ENCODE measurements at places on chromosomes 7 and 10.

DNA sequence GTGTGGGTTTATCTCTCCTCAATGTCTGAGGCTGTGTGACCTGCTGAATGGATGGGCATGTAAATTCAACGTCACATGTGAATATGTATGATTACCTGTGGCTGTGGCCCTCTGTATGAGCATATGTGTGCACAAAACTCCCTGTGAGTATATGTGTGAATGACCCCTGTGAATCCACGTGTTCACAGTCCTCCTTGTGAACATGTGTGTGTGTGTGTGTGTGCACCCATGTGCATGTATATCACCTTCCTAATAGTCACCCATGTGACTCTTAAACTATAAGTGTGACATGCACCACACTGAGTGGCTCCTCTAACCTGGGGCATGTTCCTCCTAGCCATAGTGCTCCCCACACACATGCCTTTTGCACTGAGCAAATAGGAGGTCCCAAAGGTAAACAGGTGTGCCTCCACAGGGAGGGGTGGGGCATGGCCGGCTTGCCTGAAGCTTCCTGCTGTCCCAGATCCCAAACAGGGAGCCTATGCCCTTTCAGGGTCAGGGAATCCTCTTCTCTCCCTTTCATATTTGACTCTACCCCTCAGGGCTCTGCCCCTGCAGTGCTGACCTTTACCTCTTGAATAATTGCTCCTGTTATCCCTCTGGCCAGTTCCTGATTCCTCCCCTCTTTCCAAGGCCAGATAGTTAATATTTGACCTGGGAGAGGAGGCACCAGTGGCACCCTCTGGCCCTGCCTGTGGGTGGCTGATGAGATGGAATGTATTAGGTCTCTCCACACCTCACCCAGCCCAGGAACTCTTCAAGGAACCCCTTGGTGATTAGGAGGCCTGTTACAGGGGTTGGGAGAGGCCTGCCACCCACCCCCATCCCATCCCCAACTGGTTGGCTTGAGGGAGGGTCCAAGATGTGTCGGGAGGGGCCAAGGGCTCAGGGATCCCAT is 1.9 kb downstream of the SEMA4G start:
- DNase-seq: no peak

DNA sequence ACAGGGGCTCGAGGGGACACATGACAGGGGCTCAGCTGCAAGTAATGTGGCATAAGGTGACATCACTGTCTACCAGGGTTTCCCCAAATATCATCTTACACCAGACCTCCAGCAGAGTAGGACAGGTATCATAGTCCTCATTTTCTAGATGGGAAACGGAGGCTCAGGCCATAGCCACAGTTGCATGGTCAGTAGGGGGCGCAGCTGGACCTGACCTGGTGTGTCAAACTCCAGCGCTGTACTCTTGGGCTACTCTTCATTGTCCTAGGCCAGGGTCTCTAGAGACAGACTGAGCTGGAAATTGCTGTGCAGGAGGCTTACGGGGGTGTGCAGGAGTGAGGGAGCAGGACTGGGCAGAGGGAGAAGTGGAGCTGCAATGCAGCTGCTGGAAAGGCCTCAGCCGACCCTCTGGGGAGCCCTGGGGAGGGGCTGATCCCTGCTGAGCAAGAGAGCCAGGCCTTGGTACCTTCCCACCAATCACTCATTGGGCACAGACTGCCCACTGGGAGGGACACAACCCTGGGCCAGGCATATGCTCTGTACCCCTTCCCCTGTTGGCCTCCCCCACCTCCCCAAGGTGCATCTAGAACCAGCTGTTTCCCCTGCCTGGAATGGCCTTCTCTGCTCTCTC is 89.9 kb downstream of the CDH23 start:
- peak; percentile 14 for DNase-seq

- no peak for DNase-seq
Observed at GRCh38 chr7:116554436-116554835, 29.6 kb downstream of the CAV1 start.

DNA sequence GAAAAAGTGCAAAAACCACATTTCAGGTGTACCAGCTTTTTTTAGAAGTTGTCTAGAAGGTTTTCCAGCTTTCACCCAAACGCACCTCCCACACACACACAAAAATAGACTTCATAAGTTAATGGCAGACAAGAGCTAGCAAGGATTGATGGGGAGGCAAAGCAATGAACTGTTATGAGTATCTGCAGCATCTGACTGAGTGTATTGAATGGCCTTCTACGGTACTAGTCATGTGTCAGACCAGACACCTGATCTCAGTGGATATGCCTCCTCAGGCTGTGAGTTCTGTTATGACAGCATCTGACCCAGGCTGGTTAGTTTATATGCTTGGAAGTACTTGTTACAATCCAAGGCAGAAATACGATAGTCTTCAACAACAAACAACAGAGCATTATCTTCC is 406.1 kb upstream of the AUTS2 start:
- DNase-seq: no peak

DNA sequence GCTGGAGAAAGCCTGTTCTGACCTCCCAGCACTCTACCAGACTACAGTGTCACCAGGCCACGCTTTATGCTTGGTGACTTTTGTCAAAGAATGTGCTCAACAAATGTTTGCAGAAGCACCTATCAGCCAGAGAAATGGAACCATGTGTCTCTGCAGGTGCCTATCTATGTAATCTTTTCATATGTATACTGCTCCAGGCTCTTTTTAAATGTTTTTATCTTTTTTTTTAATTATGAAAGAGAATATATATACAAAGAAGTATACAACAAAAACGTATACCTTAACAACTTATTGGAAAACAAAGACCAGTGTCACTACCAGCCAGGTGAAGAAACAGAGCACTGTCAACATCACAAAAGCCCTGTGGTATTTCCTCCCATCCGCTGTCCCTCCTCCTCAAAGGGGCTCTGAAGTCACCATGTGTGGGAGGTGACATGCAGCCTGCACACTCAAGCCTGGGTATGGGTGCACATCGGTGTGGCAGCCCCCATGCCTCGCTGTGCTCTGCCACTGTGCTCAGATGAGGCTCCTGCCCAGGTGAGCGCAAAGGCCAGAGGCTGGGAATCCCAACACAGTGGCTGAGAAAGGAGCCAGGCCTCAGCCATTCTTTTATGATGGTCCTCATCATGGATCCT is 120.6 kb downstream of the CLEC2L start:
- DNase-seq: no peak

DNA sequence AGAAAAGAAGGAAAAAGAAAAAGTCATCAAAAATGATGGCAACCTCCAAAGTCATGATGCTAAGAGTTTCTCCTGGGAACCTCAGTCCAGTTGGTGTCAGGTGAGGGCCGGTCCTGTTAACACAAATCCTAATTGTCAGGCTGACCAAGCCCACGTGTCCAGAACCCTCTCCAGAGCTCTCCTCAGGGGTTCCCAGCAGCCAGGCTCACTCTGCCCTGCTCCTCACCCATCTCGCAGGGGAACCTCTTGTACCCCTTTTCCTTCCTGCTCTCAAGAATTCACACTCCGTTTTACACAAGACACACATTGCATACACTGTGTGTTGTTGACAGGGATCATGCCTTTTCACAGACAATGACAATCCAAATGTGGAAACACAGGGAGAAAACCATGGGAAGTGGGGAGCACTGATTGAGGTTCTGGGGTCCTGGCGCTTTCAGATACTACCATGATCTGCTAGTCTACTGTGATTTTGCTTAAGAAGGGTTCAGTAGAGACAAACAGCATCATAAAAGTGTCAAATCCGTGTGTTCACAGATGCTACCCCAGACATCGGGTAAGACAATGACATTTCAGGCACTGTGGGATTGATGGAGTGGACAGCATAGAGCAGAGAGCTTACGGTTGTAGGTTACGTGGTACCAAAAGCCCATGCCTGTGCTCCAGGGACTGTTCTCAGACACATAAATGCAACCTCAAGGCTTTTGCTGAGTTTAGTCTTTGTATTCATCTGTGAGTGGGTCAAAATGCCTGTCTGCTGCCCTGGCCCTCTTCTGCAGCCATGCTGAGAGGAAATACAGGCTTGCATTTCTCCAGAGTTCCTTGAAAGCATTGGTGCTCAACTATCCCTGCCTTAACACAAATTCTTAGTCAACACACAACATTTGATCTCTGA is 16.0 kb downstream of the IL2RA start:
- no peak for DNase-seq

GRCh38 chr7:128075242-128076095 is 44.2 kb upstream of the LRRC4 start:
- DNase-seq: no peak

GRCh38 chr10:17821893-17822292 is 12.7 kb downstream of the MRC1 start:
- no peak for DNase-seq

DNA sequence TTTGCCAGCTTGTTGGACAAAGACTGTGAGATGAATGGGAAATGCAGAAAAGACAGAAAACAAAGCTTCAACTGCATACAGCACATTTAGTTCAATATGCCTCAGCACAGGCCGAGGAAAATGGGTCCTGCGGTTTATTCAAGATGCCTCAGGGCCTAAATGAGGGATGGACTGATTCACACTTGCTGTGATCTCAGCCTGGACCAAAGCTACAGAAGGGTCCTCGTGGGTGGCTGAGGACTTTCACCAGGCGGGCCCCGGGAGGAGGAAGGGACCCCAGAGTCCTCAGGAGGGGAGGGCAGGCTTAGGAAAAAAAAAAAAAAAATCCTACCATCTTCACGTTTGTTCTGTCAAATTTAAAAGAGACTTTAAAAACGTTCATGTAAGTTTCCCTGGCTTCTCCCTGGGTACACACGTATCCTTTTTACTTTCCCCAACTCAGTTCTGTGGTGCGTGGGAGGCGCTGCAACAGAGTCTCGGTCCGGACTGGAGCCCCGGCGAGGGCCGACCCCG is 624 bp upstream of the ZNF783 start:
- DNase-seq: no peak

DNA sequence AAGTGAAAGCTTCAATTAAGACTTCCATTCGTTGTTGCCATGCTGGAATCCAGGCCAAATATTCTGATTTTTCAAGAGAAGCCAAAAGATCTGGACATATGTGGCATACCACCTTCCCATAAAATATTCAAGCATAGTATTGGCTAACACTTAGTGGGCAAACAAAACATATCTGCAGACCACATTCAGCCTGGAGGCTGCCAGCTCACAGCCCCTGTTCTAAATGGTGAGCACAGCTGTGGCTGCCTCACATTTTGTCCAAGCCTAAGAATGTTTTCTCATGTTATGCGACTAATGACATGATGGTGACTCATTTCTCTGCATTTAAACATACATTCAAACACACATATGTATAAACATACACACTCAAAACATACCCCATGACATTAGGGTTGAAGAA is 10.6 kb upstream of the CALU start:
- no peak for DNase-seq

DNA sequence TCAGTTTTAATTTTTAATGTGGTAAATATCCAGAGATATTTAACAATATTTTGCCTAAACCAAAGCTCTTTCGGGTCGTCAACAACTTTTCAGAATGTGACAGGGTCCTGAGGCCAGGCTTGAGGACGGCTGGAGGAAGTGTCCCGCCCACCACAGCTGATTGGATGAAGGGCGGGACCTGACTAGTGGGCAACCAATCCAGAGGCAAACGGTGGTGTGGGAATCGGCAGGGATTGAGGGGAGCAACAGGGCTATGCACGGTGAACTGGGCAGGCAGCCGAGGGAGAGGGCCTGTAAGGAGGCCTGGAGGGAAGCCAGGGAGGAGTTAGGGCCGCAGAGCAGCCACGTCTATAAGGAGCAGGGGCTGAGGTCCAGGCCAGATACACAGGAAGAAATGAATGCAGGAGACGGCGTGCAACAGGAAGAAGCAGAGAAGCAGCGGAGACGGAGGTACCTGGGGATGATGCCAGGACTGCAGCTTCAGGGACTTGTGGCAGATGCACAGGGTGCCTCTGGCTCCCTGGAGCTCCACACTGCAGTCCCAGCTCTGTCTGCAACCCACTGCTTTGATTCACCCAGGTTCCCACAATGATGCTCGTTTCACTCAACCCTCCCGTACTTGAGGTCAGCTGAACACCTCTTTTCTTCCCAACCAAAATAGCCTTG is 46.1 kb upstream of the ZMIZ1 start:
- no peak for DNase-seq

DNA sequence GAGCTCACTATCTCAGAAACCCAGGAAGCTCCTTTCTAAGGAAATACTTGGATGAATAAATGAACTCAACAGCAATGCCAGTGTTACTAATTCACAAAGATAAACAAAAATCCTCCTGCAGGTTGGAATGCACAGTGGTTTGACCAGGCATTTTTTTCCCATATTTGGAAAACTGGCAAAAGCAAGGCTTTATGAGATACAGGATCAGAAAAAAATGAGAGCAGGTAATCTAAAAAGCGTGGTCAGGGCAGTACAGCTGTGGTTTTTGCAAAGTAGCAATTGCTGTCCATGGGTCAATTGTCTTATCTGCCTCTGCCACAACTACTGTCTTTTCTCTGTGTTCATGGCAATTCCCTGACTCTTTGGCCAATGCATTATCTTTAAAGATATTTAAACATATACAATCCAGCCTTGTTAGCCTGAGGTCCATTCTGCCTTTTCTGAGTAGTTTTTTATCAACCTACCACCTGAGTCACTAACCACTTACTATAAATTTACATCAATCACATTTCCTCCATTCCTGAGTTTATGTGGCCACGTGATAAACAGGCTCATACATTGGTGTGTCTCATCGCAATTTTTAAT is 564.5 kb upstream of the IGFBP3 start:
- no peak for DNase-seq

DNA sequence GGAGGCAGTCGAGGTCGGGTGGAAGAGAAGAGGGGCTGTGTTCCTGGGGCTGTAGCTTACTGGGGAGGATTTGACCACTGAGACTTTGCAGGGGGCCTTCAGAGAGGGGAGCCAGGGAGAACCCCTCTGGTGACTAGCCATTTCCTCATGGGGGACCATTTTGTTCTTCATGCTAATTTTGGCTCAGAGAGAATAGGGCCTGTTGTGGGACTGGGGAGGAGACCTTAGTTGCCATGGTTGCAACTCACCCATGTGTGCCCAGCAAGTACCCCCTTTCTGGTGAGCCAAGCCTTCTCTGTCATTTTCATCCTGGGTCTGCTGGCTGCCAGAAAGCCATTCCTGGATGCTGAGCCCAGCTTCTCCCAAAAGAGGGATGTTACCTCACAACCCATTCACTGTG is 120.9 kb downstream of the GRK5 start:
- DNase-seq: no peak

DNA sequence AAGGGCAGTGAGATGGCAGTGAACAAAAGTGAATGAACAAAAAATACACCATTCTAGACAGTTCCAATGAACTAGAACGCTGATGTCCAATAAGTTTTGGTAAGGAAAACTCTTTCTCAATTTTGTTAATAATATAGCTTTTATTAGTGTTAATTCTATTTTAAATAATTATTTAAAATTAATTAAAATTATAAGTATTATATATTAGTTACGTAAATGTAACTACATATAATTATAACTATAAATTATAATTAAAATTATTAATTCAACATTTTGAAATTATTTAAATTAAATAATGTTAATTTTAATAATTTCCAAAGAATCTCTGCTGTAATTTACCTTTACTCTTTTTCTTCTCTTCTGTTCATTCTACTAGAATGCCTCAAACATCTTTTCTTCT is 5.4 kb downstream of the SRI start:
- DNase-seq: no peak

- peak; percentile 40 for DNase-seq
Observed at GRCh38 chr10:128180843-128181242, 54.6 kb upstream of the MKI67 start.

Measured in activated CD4-positive, alpha-beta T cell treated with anti-CD3 and anti-CD28 coated beads for 4 hours (primary cell).